Left ventricle myocardium superior (tissue), 1 donor: ENCODE measurements at places on chromosomes 6 and 20. TPM values are rescaled to one million over a fixed set of nuclear protein-coding genes. Genes with fewer than 3 reads are reported as not detected.

DNA sequence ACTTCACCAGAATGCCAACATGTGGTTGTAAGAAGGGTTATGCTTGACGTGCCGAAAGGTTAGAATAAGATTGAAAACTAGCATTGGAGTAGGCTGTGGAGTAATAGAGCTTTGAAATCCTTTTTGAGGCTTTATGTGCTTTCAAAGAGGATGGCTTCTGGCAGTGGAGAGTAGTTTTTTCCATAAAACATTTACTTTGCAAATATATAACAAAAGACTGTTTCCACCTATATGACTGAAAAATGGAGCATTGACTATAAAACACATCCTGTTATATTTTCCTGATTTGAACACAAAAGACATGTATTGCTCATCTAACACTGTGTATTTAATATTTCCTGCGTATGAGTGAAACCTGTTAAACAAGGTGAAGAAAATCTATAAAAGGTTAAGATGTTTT, 38.8 kb downstream of the ZFAND3 start:
- no peak for DNase-seq

GRCh38 chr6:153525998-153526397, 394.9 kb upstream of the RGS17 start:
- no peak for DNase-seq

GRCh38 chr6:46293641-46294316, 123.0 kb upstream of the ENPP5 start:
- no peak for DNase-seq

COL9A3 gene
- 2.9 TPM for total RNA-seq

GRCh38 chr20:57881466-57882385, 171.9 kb upstream of the PMEPA1 start:
- DNase-seq = no peak

- DNase-seq = no peak
Measured at GRCh38 chr20:56985066-56985685, 281.3 kb downstream of the BMP7 start.

NHLRC1 gene
- total RNA-seq = 1.3 TPM

DNA sequence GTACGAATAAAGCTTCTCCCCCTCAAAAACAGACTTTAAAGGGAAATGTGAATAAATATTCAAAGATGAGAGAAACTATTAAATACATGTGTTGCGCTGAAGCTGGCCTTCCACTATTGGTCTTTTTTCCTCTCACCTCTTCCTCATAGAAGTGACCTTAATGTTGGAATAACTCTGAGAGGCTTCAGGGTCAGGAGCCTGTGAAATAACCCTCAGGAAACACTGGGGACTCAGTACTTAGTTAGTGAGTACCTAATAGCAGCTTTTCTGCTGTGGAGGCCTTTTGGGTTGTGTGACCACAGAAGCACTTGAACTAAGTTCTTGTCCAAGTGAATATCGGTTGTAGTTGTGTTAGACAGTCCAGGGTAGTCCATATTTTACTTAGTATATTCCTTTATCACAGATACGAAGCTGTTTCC, 799 bp upstream of the SHPRH start:
- DNase-seq = no peak

GRCh38 chr6:83464381-83465140, 33.7 kb upstream of the ME1 start:
- DNase-seq = no peak

GHRH gene
- total RNA-seq = not detected

- DNase-seq = no peak
Measured at GRCh38 chr6:18362058-18362561, 25.0 kb upstream of the RNF144B start.

GRCh38 chr6:54747955-54748354, 98.6 kb upstream of the FAM83B start:
- no peak for DNase-seq

- DNase-seq = no peak
Measured at GRCh38 chr20:23142162-23143050, 56.3 kb upstream of the CD93 start.

GRCh38 chr6:145483191-145483996, 251.9 kb downstream of the EPM2A start:
- no peak for DNase-seq

NNAT gene
- 0.25 TPM for total RNA-seq

GRCh38 chr20:5039255-5039657, 37.9 kb upstream of the SLC23A2 start:
- no peak for DNase-seq

DNA sequence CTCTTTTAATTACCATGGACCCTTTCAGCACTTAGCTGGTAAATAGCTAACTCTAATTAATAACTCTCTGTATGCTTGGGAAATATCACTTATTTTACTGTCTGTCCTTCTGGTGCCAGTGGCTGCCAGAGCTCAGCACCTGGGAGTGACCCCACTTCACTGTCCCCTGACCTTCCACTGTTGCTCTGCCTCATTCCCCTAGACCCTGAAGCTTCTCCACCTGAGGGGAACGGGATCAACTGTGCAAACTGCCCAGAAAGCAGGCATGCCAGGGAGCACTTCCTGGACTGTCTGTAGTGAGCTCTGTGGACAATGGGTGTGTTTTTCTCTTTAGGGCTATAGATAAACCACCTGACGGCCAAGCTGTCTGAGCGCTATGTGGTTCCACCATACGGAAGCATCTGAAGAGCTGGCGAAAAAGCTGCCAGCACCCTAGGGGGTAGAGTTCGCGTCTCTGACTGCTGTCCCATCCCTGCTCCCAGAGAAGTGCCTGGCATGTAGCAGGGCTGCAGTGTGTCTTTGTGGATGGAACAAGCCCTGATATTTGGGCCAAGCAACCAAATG, 106.3 kb upstream of the FOXA2 start:
- no peak for DNase-seq

MEP1A gene
- not detected for total RNA-seq

ABCF1 gene
- total RNA-seq = 37.8 TPM

RNF217 gene
- 8.5 TPM for total RNA-seq

GRCh38 chr6:126826166-126826714, 292.2 kb upstream of the RSPO3 start:
- no peak for DNase-seq

GRCh38 chr6:53573299-53573698, 28.4 kb upstream of the GCLC start:
- no peak for DNase-seq
